ENCODE measurements at places on chromosomes 5 and 9.
A peak's percentile ranks its signal among the peaks of the same experiment; 100 is the strongest.

DNA sequence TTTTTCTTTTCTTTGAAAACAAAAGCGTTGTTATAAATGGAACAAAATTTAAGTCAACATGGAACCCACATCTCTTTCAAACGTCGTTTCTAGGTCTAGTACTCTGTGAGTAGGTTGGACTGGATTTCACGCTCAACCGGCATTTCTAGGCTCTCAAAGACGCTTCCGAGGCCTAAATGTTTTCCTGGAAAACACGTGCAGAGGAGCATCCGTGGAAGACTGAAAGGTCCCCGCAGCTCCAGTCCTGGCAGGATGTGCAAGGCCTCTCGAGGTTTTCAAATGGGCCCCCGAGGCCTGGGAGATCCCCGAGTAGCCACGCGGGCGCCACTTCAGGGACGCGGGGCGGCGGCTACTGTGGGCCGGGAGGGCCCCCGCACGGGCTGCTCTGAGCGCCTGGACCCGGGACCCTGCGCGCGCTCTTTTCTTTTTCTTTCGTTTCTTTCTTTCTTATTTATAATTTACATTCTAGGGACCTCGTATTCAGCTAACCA, 4.2 kb upstream of the IRX2 start:
- DNase-seq: no peak

GRCh38 chr5:165502893-165503691, 1997.7 kb downstream of the MAT2B start:
- DNase-seq: peak; percentile 9

- no peak for DNase-seq
Measured at GRCh38 chr5:41083306-41083705, 12.2 kb upstream of the MROH2B start.

DNA sequence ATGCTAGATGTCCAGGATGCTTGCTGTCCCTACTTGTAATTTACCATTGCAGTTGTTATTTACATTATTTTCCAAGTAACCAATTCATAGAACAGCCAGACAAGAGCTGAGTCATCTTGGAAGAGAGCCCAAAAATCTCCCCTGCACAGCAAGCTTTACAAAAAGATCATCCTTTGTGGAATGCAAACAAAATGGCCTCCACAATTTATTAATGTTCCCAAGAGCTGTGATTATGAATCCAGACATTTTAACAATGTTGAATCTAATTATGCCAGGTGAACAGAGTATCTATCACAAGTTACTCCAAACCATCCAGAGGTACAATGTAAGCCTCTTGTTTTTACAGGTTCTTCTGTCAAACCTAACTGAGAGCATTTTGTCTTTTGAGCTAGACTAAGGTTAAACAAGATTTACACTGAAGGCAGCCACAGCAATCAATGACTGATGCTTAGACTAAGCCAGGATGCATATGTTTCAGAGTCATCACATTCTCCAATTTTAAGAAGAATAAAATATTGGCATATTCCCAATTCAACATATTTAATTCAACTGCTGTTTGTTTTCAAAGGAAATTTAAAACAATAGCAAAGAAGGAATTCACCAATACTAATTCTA, 95.3 kb upstream of the SLC12A2 start:
- peak; percentile 37 for DNase-seq

- DNase-seq: no peak
Measured at GRCh38 chr9:378263-378662, 163.6 kb downstream of the DOCK8 start.

DNA sequence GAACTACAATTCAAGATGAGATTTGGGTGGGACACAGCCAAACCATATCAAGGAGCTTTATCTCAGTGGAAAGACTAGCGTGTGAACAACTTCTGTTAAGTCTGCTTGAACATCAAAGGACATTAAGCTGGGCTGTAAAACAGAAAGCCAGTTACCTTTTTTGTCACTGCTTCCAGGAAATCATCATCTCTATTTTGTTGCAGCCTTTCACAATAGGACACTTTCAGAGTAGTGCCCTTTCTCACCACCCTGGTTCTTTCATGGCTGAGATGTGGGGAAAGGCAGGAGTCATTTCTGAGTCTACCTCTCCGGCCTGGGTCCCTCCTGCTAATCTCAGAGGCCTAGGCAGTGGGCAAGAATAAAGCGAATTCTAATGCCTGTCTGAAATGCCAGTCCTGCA, 96.2 kb upstream of the PPP1R2B start:
- DNase-seq: no peak

DNA sequence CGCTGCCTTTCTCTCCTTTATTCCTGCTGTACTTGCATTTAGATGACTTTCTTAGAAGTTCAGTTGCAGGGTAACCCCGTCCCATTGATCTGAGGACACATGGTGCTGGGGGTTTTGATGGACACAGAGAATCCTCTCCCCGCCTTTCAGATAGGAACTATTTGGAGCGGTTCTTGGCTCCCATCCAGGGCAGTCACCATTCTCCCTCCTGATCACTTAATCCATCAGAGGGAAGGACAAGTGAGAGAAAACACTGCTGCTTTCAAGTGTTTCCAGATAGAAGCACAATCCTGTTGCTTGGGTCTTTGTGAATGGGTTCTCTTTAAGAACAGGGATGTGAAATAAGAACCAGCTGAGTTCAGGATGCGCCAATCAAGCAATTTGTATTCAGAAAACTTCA, 85.2 kb downstream of the IRX1 start:
- no peak for DNase-seq

GRCh38 chr5:172648013-172648381, 6.9 kb downstream of the NEURL1B start:
- no peak for DNase-seq

- DNase-seq: no peak
Measured at GRCh38 chr5:72210888-72211678, 103.8 kb downstream of the MAP1B start.

DNA sequence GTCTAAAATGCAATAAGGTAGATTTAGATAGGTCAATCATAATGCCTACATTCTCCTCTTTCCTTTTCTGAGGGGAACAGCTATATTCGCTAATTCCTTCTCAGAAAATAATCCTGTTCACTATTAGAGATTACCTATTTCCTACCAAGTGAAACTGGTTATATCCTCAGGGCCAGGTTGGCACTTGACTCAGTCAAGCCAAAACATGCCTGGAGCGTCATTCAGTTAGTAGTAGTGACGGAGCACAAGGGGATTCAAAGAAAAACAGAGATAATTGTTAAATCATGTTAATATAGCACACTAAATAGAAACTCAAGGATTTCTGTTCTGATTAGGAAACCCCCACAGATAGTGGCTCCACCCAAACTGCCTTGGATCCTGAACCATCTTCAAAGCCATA, 515.4 kb upstream of the PTPRD start:
- DNase-seq: no peak

GRCh38 chr9:98315551-98316060, 60.2 kb upstream of the TBC1D2 start:
- peak; percentile 58 for DNase-seq

DNA sequence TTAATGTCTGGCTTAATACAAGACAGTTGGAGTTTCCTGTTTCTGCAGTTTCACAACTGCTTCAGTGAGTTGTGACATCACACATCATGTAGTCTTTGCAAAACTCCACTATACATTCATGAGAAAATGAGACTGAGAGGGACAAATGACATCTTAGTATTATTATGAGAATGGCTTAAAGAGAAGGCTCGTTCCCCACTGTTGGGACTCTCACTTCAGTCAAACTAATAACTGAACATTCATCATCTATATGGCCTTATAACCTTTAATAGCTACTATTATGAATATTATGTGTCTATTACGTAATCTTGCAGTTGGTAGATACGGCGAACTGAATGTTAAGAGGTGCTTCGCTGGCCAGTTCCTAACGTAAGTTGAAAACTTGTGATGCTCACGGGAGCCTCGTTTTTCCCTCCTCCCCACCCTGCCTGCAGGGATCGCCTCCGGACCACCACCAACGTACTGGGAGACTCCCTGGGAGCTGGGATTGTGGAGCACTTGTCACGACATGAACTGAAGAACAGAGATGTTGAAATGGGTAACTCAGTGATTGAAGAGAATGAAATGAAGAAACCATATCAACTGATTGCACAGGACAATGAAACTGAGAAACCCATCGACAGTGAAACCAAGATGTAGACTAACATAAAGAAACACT, 79.4 kb downstream of the SLC1A3 start:
- DNase-seq: no peak

- no peak for DNase-seq
Measured at GRCh38 chr9:137795156-137795666, 82.4 kb upstream of the CACNA1B start.

Data from HAP-1 (cell line).